ENCODE measurements at places on chromosomes 12 and 14.

DNA sequence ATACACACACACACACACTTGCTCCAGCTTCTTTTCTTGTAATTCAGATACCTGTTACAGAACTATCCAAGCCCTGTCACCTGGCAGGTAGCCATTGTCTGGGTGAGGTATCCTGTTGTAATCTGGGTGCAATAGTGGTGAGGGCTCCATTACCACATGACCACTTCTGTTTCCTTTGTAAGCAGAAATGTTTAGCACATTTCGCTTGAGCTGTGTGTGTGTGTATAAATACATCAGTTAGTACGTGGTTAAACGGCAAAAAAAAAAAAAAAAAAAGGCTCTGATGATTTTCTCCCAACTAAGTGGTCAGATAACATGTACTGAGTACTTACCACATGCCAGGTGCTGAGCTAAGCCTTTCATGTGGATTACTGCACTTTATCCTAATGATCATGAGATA is 129.3 kb upstream of the SSTR1 start:
- DNase-seq: peak; percentile 24

- no peak for DNase-seq
Observed at GRCh38 chr14:60090864-60091519, 731 bp upstream of the PCNX4 start.

DNA sequence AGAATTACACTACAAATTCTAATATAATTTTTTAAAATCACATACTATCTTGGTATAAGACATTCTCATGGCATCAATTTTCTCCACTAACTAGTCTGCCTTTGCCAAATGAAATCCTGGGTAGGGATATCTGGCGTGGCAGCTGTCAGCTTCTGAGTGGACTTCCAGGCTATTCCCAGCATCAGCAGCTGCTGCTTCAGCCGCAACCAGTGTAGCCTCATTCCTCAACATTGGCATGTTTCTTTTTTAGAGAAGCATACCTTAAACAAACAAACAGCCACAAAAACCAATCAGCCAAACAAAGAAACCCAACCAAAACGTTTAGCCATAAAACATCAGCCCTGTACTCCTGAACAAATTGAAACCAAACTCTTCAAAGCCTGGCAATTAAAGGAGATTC is 235.8 kb downstream of the SSPN start:
- no peak for DNase-seq

DNA sequence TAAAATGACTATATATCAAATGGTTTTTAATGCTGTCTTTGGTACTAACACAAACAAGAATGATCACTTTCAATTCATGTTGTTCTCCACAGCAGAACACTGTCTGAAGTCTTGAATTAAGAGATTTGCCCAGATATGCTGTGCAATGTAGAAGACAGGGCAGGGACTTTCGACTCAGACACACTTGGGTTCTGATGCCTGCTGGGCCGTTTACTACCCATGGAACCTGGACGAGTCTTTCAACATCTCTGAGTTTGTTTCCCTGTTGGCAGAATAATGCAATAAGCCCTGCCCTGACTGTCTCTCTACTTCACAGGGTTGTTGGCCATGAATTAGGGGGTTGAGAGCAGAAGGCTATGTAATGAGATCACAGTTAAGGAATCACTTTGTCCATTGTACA is 162.6 kb upstream of the TMPO start:
- no peak for DNase-seq

GRCh38 chr12:68998041-68998440 is 65.1 kb upstream of the CPM start:
- no peak for DNase-seq

DNA sequence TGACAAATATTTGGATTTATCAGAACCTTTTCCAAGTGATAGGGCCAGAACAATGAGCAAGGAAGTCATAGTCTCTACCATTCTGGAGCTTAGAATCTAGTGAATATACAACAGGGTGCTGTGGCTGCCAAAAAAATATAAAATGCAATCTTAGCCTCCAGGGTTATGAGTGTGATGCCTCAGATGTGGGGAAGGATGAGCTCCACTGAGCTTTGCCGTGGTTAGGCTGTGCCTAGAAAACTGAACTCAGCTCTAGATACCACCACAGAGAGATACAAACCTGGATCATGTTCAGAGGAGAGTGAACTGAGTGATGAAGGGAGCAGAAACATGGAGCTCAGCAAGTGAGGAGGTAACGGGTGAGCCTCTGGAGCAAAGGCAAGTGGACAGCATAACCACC is 138.1 kb upstream of the HIF1A start:
- DNase-seq: no peak
